ENCODE measurements at places on chromosomes 3 and 15.

GRCh38 chr3:45948311-45948781 is 5.1 kb downstream of the CXCR6 start:
- no peak for DNase-seq

DNA sequence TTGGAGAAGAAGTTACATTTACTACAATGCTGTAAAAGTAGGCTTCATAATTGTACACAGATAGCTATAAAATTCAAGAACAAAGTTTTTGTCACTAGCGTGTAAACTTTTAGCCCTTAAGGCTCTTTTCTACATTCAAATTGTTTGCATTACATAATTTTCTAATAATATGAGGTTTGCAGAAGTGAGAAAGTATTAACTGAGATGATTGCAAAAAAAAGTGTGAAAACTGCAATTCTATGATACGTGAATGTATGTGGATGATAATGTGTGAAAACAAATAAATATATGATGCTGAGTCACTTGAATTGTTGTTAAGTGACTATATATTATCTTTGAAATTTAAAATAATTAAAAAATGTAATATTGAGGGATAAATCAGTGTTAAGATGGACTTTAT is 557.5 kb downstream of the NAALADL2 start:
- DNase-seq = no peak

DNA sequence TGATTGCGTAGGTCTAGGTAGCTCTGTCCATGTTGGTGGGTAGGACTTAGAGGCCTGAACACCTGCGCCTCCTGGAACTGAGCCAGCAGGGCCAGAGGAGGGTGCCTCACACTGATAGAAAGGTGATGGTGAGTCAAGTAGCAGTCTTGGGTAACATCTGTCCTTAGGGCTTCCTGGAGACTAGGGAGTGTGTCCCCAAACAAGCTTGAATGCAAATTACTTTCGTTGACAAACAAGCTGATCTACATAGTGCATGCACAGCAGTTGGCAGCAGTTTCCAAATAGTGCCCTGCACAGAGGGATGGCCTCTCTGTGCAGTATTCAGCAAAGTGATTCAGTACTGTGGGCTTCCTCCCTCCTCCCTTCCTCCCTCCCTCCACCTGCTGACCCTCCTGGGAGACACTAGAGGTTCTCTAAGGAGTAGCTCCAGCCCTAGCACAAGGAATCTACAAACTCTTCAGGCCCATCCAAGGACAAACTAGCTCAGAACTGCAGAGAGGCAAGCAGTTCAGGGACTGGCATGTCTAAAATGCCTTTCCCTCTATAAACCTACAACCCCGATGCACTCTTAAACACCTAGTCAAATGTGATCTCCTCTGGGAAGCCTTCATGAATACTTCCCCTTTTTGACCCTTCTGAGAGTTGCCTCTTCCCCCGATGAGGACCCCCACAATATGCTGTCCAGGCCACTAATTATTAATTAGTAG is 61.0 kb downstream of the TLE3 start:
- no peak for DNase-seq

DNA sequence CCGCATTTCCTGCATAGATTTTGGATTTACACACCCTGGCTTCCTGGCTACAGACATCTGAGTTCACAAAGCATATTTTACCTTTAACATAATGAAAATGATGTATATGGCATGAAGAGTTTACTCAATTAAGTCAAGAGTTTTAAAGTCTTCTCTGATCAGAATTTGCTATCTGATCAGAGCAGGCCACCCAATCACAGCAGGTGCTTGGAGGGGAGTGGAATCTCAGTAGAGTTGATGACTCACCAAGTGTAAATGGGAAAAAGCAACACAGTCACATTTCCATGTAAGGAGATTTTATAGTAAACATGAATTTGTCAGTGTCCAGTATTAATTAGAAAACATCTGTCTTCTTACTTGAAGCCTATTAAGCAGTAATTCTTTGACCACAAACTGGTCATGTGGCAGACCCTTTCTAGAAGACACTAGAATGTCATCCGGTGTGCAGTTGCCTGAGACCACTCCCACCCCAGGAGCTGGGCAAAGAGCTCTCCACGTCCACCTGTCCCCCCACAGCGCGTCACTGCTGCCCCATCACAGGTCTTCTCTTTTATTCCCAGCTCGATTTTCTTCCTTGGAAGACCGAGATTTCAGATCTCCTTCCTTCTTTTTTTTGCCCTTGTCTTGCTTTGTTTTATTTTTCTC is 10.8 kb downstream of the MESD start:
- DNase-seq = no peak

- no peak for DNase-seq
These were observed 2.3 kb upstream of the SHC4 start for GRCh38 chr15:48965972-48966371.

DNA sequence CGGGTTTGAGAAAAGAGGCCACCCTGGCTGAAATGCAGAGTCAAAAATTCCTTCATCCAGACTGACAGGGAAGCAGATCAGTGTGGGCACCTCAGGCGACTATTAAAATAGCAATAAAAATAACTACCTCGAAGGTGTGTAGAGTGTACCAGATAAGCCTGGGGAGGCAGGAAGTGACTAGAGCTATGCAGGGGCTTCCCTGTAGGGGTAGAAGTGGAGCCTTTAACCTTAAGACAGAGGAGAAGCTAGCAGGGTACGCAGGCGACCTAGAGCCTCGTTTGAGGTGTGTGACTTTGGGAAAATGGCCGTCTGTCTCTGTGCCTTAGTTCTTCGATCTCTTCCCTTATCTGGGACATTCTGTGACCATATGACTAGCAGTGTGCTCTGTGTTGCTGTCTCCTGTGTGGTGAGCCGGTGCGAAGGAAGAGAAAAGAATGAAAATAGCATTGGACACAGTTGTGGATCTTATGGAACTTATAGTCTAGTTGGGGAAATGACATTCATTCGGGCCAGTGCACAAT is 17.6 kb downstream of the BHLHE40 start:
- DNase-seq = no peak

- DNase-seq = no peak
These were observed 49.9 kb upstream of the KLF13 start for GRCh38 chr15:31276596-31277298.

- no peak for DNase-seq
These were observed 37.1 kb downstream of the OXNAD1 start for GRCh38 chr3:16302082-16302631.

DNA sequence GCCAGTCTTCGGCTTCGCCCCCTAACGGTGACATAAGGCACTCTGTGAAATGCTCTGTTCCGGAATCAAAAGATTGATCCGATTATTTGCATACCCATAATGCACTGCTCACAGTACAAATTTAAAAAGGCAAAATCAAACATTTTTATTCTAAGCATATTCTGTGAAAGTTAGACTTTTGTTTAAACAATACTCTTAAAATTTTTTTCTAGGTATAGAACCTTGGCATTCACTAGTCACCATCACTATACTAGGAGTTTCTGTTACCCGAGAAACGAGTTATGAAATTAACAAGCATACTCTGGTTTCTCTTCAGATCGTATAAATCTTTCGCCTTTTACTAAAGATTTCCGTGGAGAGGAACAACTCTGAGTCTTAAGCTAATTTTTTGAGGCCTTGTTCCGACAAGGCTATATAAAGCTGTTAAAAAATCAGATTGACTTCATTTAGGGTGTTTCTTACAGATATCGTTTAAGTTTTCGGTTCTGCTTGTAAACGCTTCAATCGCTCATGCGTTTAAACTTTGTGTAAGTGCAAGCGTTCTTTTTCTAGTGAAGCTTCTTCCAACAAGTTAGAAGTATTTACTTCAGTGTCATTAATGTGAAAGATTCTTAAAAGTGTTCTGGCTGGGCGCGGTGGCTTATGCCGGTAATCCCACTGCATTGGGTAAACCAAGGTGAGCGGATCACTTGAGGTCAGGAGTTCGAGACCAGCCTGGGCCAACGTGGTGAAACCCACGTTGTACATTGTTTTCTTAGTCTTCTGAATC is at the start of gene RNU5B-1:
Gene RNU5B-1, plus strand, starts transcription at position 297 of the 769 bp plus-strand sequence.
- peak; percentile 85 for DNase-seq

DNA sequence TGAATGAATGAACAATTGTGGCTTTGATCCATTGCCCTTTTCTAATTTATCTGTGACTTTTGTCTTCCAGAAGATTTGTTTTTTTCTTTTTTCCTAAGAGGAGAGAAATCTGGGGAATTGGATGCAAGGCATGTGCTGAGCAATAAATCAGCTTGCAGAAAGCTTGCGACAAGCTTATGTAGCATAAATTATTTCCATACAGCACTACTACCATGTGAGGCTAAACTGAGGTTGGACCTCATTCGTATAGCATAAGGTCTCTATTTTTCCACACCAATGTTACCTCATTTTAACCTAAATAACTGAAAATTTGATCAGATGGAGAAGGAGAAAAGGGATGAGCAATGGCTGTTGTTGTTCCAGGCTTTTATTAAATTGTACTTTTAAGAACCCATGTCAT is 455.6 kb downstream of the TUSC7 start:
- DNase-seq = no peak

DNA sequence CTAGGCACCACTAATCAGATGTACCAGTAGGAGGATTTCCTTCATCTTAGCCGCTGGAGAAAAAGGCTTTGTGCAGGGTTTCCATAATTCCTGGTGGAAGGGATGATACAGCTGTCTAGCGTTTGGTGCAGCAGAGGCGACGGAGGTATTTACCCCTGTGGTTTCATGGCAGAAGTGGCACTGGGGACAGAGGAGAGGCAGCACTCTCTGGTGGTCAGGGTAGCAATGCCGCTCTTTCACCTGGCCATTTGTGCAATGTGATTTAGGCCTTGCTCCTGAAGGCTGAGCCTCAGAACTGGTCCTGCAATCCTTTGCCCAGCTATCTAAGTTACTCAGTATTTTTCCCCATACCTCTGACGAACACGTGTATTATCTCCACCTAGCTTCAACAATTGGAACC is 47.1 kb upstream of the BNIP2 start:
- no peak for DNase-seq

DNA sequence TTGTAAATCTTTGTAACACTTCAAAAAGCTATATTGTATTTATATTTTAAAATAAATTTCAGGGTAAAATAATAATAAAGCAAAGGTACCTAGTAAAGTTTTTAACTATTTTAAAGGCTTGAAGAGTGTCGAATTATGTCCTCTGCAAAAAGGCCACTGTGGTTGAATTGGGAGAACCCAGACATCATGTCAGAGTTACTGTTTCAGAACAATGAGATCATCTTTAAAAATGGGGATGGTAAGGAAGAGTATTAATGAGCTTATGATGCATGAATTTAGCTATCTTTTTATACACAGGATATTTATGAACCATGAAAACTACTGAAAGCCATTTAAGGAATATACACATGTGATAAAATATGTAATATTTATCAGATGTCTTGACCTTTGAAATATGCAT is 26.3 kb downstream of the KCNMB3 start:
- DNase-seq = no peak
